Dermis blood vessel endothelial cell (primary cell): ENCODE measurements at places on chromosomes 6 and 20. TPM values are rescaled to one million over a fixed set of nuclear protein-coding genes. Genes with fewer than 3 reads are reported as not detected.

DNA sequence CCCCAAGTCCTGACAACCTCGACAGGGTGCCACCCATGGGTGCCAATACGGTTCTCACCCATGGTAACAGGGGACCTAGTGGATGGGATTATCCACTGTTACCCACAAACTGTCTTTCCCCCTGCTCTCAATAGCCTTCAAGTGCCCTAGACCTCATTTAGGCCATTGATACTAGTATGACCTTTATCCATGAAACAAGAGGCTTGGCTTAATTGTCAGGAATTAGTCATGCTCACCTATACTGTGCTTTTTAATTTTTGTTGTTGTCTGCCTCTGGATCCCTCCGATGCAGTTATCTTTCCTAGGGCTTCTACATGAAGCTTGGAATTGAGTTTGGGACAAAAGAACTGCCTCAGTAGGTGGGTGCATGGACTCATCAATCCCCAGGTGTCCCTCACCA lies 11.8 kb upstream of the IL22RA2 start:
- no peak for DNase-seq

- DNase-seq, result no peak
These were observed 27.0 kb upstream of the CALHM6 start for GRCh38 chr6:116434056-116434725.

GRCh38 chr6:62465206-62465605 lies 179.2 kb upstream of the KHDRBS2 start:
- no peak for DNase-seq

DNA sequence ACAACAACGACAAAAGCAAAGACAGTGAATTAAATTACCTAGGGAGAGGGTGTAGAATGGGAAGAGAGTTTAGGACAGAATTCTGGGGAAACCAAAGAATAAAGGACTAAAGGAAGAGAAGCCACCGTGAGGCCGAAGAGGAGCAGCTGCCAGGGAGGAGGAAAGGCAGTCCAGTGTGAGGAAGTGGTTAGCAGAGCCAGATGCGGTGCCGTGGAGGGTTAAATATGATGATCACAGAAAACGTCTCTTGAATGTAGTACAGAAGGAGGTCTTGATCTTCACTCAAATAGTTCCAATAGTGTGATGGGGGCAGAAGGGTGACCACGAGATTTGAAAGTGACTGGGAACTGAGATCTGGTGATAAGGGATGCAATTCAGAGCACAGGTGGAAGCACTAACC lies 67.7 kb downstream of the TMEM244 start:
- no peak for DNase-seq

DNA sequence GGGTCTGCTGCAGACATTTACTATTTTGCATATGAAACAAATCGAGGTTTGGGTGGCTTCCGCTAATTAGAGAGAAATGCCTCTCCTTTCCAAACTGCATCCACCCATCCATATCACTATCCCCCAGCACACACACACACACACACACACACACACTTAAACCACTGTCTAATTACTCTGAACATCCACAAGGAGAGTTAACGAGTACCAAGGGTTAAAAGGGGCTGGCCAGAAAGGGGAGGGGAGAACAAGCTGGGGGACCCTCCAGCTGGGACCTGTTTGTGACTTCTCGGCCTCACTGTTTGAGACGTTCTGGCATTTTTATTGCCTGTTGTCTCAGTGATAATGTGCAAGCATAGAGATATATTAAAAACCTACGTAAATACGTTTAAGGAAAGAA lies 261.2 kb downstream of the FOXC1 start:
- no peak for DNase-seq

GRCh38 chr6:117817499-117817898 lies 89.6 kb upstream of the SLC35F1 start:
- no peak for DNase-seq

DNA sequence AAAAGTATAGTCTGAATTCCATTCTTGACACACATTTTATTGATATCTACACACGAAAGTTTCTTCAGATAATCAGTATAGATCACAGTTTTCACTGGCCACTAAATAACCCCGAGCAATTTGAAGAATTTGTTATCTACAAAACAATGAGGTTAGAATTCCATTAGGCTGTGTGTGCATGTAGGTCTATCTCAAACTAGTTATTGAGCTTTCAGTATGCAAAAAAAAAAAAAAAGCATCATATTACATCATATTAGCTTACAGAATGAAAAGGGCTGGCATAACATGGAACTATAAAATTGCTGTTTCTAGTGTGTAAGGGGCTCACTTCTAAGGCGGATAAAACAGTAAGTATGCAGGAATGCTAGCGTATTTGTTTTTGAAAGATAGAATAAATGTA lies 59.5 kb upstream of the ADGRG6 start:
- no peak for DNase-seq

GRCh38 chr6:12813321-12813720 lies 96.8 kb downstream of the PHACTR1 start:
- no peak for DNase-seq

The RBBP8NL gene
- not detected in 2 replicates for total RNA-seq

The LAMA4 gene
- 661 and 842 TPM in 2 replicates for total RNA-seq

The NR2E1 gene
- total RNA-seq, result not detected in 2 replicates
